ENCODE measurements at places on chromosomes 4 and X.

- DNase-seq = no peak
Measured at GRCh38 chr4:36286481-36286871, 5.1 kb downstream of the DTHD1 start.

GRCh38 chrX:132023896-132024386 is 839 bp downstream of the STK26 start:
- no peak for DNase-seq

GRCh38 chr4:112514647-112515197 is 1.3 kb downstream of the NEUROG2 start:
- no peak for DNase-seq

GRCh38 chr4:4855301-4856070 is 4.0 kb upstream of the MSX1 start:
- DNase-seq = no peak

GRCh38 chrX:50448565-50448964 is 22.1 kb downstream of the DGKK start:
- DNase-seq = no peak

DNA sequence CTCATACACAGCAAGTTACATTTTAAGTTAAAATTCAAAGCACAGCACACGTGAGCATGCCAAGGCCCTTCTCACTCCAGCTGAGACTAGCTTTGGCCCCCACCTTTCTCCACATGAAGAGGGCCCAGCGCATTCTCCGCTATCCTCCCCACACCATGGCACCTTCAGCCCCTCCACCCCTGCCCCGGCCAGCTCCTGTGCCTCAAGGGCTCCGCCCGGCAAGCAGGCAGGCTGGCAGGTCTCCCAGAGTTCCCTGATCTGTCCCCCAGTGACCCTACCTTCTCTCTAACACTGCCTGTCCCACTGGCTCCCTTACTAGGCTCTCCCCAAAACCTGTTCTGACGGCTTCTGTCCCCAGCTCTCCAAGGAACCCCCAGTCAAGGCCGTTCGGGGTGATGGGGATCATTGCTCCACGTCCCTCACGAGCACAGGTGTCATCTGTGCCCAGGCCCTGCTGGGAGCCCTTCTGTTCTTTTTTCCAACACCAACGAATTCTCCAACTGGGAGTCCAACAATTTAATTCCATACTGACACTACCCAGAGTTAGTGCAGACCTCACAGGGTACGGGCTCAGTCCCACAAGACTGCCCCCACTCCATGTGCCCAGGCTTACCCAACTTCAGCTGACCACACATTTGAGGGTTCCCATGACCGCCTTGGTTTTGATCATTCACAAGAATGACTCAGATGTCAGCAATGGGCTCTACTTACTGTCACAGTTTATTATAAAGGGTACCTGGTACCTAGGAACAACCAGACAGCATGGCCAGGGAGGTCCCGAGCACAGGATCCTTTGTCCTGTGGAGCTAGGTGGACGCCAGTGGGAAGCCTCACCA is 4.2 kb downstream of the LETM1 start:
- DNase-seq = no peak

DNA sequence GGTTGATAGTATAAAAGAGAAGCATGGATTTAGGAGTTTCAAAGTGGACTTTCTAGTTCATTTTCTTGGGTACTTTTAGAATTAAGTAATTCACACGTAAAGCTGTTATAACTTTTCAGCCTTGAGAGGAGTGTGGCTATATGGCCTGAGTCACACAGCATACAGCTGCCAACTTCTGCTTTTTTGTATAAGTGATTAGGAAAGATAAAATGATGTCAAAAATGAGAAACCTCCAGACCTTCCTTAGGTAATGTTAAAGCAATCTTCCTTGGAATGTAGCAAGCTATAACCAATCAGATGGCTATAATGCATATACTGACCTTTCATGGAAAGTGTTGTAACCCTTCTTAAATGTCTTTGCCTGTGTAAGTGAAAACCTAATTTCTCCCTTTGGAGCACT is 39.2 kb downstream of the RAB40AL start:
- no peak for DNase-seq

DNA sequence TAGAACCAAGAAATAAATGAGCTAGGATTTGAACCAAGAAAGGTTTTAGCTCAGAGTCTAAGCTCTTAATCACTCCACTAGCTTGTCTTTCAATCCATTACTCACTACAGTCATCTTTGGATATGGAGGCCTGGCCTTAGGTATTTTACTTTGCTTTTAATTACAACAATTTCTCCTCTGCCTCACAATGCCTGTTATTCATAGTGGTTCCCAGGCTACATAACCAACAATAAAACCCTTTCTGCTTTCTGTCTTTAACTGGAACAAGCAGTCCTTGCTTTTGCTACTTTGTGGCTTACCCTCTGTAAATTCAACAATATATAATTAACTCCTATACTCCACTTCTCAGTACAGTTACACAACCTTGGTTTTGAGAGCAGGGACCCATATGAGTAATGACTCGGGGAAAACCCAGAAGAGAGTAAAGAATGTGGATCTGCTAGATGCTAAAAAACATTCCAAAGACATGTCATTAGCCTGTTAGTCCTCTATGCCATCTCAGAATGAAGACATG is 94.7 kb upstream of the NAP1L5 start:
- DNase-seq = no peak
